ENCODE measurements at places on chromosomes 6 and 20. TPM values are rescaled to one million over a fixed set of nuclear protein-coding genes. Genes with fewer than 3 reads are reported as not detected.

The HLA-DQB2 gene
- polyA plus RNA-seq, result 1.9 TPM

The GSTA2 gene
- polyA plus RNA-seq, result 24.0 TPM

The SFT2D1 gene
- 80.7 TPM for polyA plus RNA-seq

The RSPH9 gene
- polyA plus RNA-seq, result 1.1 TPM

The RBPJL gene
- polyA plus RNA-seq, result not detected

The DSP gene
- 153 TPM for polyA plus RNA-seq

The ROMO1 gene
- 133 TPM for polyA plus RNA-seq

The MTFR2 gene
- 2.4 TPM for polyA plus RNA-seq

The TMEM74B gene
- 58.5 TPM for polyA plus RNA-seq

The SLC29A1 gene
- 47.4 TPM for polyA plus RNA-seq

The CPXM1 gene
- 28.6 TPM for polyA plus RNA-seq

The CFB gene
- 37.1 TPM for polyA plus RNA-seq

The MANEA gene
- polyA plus RNA-seq, result 18.0 TPM

The KCNB1 gene
- 2.4 TPM for polyA plus RNA-seq

The C20orf141 gene
- polyA plus RNA-seq, result not detected

The HCK gene
- 10.8 TPM for polyA plus RNA-seq

The C20orf202 gene
- polyA plus RNA-seq, result 4.7 TPM

The LIME1 gene
- polyA plus RNA-seq, result 7.5 TPM

The SYCP2L gene
- 1.4 TPM for polyA plus RNA-seq

The LTB gene
- polyA plus RNA-seq, result 20.1 TPM

The ADGRF4 gene
- 1.2 TPM for polyA plus RNA-seq

The SLC17A9 gene
- 8.1 TPM for polyA plus RNA-seq

The GSTA4 gene
- 93.6 TPM for polyA plus RNA-seq

The VGLL2 gene
- polyA plus RNA-seq, result 0.25 TPM

The XPO5 gene
- 31.6 TPM for polyA plus RNA-seq

The GATA5 gene
- 40.9 TPM for polyA plus RNA-seq

The PAX1 gene
- polyA plus RNA-seq, result not detected

The POM121L2 gene
- not detected for polyA plus RNA-seq

The NR2E1 gene
- polyA plus RNA-seq, result not detected

The C6orf62 gene
- 84.4 TPM for polyA plus RNA-seq

The GABRR1 gene
- polyA plus RNA-seq, result 0.06 TPM

The RREB1 gene
- polyA plus RNA-seq, result 33.8 TPM

The C6orf15 gene
- not detected for polyA plus RNA-seq

The CFAP206 gene
- 0.15 TPM for polyA plus RNA-seq

The HSPA12B gene
- 6.3 TPM for polyA plus RNA-seq

The OLIG3 gene
- not detected for polyA plus RNA-seq

The DPPA5 gene
- polyA plus RNA-seq, result not detected

All from large intestine (tissue), 12 donors.